ENCODE measurements at places on chromosomes 11 and 22.
A peak's percentile ranks its signal among the peaks of the same experiment; 100 is the strongest.

GRCh38 chr11:10329356-10329755 is 24.5 kb downstream of the ADM start:
- DNase-seq = peak; percentile 32

DNA sequence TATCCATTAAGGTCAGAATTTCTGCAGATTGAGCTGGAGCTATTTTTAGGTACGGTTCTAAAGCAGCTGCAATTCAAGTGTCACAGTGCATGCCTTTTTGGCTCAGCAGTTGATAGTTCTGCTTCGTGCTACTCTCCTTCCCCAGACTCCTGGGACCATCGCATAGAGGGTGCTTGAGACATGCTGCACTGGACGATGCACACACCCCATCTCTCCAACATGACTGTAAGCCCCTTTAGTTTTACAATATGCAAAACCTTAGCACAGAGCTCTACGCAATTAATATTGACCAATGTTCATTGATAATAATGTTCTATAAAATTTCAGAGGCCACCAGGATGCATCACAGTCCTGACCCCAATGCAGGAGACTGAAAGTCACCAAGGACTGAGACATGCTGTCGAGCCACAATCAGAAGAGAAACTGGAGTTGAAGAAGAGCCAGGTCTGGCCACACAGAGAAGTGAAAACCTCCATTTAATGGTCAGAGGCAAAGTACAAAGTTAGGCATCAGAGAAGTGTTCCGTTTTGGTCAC is 120.9 kb upstream of the ZC3H12C start:
- DNase-seq = no peak

DNA sequence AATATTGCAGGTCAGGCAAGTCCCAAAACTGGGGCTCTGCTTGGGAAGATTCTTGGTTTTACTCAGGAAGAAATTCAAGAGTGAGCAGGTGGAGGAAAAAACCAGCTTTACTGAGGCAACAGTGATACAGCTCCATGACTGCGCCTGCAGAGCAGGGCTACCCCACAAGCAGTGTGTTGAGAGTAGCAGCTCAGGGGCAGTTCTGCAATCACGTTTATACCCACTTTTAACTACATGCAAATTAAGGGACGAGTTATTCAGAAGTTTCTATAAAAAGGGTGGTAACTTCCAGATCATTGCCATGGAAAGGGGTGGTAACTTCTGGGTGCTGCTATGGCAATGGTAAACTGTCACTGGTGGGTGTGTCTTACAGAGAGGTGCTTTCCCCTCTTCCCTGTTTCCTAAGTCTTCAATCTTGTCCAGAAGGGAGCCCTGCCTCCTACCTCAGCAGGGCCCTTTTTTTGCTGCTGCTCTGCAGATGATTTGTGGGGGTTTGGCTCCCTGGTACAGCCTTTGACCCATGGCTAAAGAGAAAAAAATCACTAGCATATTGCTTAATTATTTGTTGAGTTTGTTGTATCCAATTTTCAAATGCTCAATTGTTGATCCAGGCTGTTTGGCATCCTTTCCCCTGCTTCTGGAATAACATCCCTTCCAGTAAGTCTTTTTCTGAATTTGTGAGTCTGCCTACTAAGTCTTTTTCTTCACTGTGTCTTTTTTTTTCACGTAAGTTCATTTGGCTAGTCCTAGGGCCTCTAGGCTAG is 30.0 kb upstream of the ME3 start:
- no peak for DNase-seq

- DNase-seq = no peak
These were observed 178.7 kb downstream of the CADM1 start for GRCh38 chr11:115325523-115325922.

DNA sequence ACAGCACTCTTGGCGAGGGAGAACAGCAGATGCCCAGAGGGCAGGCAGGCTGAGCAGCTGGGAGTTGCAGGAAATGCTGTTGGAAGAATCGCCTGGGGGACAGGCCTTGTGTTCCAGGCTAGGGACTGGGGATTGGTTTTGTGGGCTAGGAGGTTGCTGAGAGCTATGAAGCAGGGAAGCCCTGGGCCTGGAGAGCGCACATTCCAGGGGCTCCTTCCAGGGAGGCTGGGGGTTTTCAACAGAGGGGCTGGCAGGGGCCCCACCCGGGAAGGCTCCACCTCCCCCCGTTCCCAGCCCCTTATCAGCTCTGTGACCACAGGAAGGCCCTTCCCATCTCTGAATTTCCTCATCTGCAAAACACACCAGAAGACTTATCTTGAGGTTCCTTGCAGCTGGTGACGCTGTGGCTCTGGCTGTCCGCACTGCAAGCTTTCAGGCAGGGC is 21.7 kb downstream of the WNT11 start:
- DNase-seq = no peak

DNA sequence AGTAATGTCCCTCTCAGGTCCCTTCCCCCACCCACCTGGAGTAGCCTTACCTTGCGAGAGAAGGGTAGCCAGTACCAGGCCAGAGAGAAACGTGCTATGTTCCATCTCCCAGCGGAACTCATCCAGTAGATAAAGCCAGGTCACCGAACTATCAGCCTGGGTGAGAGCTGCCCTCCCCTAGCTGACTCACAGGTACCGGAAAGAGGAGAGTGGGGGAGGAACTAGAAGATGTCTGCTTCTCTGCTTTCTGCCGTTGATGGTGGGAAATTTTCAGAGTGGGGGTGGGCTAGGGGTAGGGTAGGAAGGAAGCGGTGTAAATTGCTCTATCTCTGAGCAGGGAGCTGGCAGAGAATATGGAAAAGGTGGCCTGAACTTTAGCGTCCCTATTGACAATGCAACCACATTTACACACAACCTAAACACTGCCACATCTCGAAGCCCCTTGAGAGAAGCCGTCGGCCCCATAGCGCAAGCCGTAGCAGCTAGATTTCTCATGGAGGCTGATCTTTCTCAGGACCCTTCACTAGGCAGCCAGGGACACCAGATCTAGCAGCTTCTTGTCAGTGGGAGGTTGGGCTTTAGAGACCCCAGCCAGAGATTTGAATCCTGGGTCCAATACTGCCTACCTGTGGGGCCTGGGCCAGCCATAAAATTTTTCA is at the start of gene CD3D:
Gene CD3D (minus strand): TSS at position 203 of the 659 bp plus-strand sequence. CDS start 98 bp downstream, at position 105.
- DNase-seq = no peak

DNA sequence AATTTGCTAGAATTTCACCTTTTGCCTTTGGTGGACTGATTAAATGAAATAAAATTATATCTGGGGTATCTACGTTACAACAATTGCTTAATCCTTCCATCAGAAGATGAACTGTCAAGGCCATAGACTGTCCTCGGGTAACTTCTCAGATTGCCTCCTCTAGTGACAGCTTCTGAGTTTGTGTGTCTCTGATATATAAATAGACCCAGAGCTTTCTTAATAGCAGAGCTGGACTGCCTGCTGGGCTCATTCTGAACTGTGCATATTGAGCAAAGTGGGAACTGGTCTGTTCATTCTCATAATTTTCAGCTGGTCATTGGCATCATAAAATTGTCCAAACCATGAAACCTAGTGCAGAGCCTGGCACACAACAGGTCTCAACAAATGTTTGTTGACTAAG is 99.1 kb upstream of the GRAMD1B start:
- no peak for DNase-seq

DNA sequence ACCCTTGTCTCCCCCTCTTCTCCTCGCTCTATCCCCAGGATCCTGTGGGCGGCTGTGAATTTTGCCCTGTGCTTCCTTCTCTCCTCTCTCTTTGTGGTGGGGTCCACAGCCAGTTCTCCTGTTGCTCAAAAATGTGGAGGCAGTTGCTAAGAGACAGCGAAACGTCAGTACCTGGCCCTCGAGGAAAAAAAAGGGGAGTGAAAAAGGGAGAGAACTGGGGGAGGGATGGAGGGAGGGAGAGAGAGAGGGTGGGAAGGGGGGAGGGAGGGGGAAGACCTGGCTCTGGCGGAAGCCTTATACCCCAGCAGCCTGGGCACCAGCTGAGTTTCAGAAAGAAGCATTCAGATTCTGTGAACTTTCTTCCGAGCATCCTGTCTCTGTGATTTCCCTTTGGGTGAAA is 2.1 kb upstream of the LRRC55 start:
- DNase-seq = no peak

DNA sequence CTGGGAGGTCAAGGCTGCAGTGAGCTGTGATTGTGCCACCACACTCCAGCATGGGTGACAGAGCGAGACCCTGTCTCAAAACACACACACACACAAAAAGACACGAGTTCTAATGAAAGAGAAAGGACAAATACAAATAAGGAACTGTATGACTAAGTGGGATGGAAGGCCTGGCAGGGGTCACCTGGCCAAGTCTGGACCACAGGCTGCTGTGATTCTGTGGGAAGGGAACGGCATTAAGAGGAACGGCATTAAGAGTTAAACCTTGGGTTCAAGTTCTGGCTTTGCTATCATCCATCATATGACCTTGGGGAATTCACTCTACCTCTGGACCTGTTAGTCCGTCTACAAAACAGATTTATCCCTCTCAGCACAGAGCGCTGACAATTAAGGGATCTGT is 47.7 kb downstream of the LRFN4 start:
- no peak for DNase-seq

DNA sequence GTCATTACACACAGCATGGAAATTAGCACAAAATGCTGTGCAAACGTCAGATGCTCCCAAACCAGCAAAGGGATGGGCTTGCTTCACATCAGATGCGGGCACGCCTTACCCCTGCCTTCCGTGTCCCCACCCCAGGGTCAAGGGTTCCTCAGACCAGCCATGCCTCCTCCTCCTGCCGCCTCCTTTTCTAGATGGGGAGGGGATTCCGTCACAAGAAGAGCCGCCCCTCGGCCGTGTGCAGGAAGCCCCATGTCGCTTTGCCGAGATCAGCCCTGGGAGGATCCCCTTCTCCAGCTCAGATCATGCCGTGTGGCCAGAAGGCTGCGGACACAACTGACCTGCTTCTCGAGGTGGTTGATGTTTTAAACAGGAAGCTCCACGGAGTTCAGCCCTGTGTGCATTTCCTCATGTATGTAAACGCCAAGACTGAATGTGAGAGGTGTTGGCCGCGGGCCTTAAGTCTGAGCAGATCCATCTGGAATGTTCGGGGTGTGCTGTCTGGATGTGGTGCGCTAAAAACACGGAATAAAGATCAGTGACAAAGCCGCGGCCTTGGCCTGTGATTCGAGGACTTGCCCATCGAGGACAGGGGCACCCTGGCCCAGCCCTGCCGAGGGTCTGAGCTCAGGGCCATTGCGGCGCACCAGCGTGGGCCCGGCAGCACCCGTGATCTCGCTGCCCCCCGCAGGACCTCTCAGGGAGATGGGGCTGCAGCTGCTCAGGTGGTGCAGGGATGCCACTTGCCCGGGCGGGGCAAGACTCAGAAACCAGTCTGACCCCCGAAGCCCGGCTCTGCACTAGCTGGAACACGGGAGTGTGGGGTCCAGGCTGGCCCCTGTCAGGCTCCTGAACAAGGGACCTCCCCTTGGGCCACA is 412.9 kb downstream of the TBC1D22A start:
- peak; percentile 85 for DNase-seq

- DNase-seq = peak; percentile 36
These were observed 28.4 kb downstream of the MMP13 start for GRCh38 chr11:102926961-102927623.

DNA sequence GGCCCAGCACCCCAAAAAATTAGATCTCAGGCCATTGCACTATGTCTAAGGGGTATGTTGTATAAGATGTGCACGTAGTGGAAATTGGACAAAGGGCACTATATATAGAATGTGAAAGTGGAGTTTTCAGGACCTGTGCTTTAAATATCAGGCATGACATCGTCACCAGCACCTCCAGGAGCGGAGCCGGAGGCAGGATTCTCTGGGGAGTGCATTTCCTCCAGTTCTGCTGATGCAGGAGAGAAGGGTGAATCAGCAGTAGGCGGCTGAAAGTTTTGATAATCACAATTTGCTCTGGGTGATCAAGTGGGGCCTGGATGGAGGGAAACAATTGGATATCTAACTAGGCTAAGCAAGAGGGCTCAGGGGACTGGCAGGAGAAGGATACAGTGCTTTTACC is 69.1 kb upstream of the NTM start:
- DNase-seq = no peak

DNA sequence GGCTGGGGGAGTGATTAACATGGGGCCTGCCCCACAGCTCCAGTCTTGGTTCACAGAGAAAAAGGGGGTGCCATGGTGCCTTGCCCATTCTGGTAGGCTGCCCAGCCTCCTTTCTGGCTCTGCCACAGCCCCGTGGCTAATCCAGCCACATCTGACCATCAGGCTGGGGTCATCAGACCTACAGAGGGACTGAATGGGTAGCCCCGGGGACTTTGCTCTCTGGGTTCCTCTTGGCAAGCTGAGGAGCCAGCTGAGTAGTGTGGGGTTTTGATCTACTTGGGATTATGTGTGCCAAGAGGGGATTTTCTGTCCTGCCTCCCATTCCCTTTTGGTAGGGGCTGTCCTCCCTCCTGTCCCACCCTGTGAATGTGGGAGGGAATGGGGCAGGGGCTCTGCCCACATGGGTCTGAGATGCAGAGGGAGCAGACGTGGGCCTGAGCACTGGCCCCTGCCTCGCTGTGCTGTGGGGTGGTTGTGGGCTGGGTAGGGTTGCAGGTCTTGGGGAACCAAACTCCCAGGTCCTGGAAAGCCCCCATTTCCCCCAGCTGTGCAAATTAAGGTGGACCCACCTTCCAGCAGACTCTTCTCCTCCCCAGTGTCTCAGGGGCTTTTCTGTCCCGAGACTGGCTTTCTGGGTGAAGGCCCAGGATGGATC is 32.0 kb downstream of the CD82 start:
- no peak for DNase-seq

DNA sequence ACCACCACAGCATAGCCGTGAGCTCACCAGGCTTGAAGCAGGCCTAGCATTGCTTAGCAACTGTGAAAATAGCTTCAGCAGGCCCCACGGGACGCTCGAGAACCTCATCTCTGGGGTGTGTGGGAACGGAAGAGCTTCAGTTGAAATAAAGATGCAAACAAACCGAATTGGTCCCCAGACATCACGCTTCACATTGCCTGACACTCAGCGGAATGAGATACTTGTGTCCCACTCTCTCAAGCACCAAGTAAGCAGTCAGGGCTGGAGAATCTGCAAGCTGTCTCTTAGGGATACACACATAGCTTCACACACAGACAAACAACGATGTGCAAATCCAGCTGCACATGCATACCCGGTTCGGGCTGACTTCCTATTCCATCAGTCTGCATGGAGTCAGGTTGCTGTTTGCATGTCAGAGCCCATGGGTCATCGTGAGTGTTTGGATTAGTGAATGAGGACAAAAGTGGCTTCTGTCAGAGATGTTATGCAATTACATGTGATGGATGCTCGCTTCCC is 205.7 kb downstream of the SNX19 start:
- DNase-seq = no peak

- peak; percentile 33 for DNase-seq
These were observed 331.8 kb downstream of the FAT3 start for GRCh38 chr11:92556431-92556830.

- no peak for DNase-seq
These were observed 15.3 kb upstream of the CD82 start for GRCh38 chr11:44550123-44550522.

DNA sequence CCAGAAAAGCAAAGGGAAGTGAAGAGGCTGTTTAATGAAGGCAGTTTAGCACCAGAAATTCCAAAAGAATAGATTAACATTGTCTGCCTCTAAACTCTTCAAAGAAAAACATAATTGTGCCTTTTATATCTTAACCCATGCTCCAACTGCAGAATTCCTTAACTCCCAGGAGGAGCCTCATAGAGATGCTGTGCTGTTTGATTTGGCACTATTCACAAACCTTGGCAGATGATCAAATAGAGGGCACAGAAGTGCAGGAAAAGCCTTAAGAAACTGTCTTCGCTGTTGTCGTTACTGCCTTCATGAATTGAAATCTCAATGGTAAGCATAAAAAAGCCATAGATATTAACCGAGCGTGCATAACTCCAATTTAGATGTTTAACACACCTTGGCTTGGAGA is 124.1 kb upstream of the MPPED2 start:
- DNase-seq = no peak
